ENCODE measurements at places on chromosomes 7 and 10.

- no peak for DNase-seq
These were observed 348.3 kb downstream of the GPR158 start for GRCh38 chr10:25522946-25523608.

DNA sequence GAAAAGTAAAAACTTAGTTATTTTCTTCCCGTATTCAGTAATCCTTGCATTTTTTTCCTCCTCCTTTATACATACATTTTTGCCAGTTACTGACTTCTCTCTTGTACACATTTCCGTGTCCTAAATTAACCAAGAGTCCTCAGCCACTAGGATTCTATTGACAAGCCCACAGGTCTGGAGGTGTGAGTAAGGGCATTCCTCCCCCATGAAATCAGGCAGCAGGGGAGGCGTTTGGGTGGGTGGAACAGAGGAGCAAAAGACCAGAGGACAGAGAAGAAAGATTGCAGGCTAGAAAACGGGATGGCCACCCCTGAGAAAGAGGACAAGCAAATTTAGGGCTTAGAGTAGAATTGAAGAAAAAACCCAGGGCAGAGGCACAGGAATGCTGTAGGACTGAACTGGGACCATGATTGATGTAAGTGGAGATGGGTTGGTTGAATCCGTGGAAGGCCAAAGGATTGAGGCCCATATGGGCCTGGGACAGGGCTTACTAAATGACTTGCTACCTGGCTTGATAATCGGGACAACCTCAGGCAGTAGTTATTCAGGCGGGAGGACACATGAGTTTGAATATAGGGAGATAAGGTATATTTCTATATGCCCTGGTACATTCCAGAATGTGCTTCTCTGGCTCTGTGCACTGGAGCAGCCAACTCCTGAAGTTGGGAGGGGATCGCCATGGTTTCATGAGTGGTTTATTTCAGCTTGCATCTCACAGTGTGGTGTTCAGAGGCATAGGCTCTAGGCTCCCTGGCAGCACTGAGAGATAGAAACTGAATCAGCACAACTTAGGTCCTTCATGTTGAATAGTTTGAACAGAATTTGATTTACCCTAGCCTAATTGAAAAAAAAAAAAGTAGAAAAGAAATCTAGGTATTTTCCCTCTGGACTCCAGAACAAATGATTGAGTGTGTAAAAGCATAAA, 28.0 kb downstream of the IKZF1 start:
- no peak for DNase-seq

- no peak for DNase-seq
These were observed 28.4 kb upstream of the CHCHD3 start for GRCh38 chr7:133110312-133110711.

GRCh38 chr10:58796242-58796641, 283.6 kb downstream of the BICC1 start:
- DNase-seq, result no peak

DNA sequence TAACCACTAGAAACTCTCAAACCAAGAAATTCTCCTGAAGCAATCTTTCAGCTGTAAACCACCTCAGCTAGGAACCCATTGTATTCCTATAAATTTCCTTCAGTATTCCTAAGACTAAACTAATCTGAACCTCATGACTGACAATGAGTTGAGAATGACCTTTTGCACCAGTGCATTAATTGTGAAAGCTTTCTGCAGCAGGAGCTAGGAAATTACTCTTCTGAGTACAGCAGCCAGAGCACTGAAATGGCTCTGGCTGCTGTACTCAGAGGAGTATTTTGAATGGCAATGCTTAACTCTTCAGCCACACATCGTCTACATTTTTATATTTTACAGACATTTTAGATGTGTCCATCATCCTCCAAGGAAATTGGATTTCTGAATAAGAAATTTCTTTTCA, 109.7 kb downstream of the PCDH15 start:
- no peak for DNase-seq

GRCh38 chr7:158646766-158647474, 57.7 kb downstream of the NCAPG2 start:
- no peak for DNase-seq

- DNase-seq, result no peak
These were observed 35.1 kb upstream of the ZNRF2 start for GRCh38 chr7:30249316-30249715.

All from memory B cell (primary cell).